ENCODE measurements at places on chromosomes 11 and 22. TPM values are rescaled to one million over a fixed set of nuclear protein-coding genes. Genes with fewer than 3 reads are reported as not detected.

Gene CHST1
- total RNA-seq, result 0.53 TPM

Gene SYT12
- total RNA-seq, result 0.59 TPM

Gene LBHD1
- 1.6 TPM for total RNA-seq

Gene ZP1
- total RNA-seq, result not detected

Gene OTOG
- not detected for total RNA-seq

Gene RIMBP3B
- total RNA-seq, result not detected
